ENCODE measurements at places on chromosomes 13 and 19.

GRCh38 chr19:5891938-5892771 is 11.4 kb downstream of the NDUFA11 start:
- DNase-seq = peak; percentile 22

GRCh38 chr13:113664751-113665596 is 2.0 kb upstream of the GRK1 start:
- no peak for DNase-seq

GRCh38 chr13:22077764-22078163 is 406.9 kb downstream of the FGF9 start:
- DNase-seq = no peak

DNA sequence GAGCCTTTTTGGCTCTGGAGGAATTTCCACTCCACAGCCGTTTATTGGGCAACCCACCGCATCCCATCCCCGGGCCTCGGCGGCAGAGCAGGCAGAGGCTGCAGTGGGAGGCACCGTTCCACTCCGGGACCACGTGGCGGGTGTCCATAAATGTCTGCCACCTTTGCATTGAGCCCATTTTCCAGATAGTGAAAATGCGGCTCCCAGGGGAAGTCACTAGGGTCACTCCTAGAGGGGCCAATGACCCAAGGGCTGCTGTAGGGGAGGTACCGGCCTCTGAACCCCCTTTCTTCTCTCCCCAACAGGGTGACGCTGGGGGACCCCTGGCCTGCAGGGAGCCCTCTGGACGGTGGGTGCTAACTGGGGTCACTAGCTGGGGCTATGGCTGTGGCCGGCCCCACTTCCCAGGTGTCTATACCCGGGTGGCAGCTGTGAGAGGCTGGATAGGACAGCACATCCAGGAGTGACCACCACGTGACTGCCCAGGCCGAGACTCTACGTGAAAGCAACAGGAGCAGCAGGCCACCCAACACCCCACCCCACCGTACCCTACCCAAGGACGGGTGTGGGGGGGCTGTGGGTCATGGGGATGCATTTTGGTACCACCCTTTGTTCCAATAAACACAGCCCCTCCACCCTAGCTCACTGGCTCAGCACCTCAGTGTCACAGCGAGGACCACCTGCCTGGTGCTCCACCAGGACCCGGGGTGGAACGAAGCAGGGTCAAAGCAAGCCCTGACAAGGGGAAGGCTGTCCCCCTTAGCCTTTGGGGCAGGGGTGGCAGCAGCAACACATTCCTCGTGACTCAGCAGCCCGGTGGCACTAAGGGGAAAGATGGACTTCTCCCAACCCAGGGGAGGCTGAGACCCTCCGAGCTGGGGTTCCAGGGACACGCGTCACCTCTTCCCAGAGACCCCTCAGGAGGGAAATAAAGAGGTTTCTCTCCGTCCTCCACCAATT is 1.5 kb downstream of the TIMM13 start:
- no peak for DNase-seq

- DNase-seq = no peak
Observed at GRCh38 chr19:4969292-4969771, 419 bp downstream of the KDM4B start.

DNA sequence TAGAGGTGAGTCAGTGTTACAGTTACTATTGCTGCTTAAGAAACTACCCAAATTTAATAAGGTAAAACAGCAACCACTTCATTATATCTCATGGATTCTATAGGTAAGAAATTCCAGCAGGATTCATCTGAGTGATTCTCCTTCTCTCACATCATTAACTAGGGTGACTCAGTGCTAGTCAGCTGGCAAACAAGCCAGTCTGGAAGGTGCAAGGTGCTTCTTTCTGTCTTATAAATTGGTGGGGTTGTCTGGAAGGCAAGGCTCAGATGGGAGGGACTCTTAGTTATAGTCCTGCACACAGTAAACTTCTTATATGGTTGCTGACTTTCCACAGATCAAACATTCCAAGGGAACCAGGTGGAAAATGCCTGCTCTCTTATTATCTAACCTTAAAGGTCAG is 484.5 kb downstream of the GPC5 start:
- peak; percentile 36 for DNase-seq

GRCh38 chr13:23716401-23716800 is 146.2 kb downstream of the TNFRSF19 start:
- no peak for DNase-seq

DNA sequence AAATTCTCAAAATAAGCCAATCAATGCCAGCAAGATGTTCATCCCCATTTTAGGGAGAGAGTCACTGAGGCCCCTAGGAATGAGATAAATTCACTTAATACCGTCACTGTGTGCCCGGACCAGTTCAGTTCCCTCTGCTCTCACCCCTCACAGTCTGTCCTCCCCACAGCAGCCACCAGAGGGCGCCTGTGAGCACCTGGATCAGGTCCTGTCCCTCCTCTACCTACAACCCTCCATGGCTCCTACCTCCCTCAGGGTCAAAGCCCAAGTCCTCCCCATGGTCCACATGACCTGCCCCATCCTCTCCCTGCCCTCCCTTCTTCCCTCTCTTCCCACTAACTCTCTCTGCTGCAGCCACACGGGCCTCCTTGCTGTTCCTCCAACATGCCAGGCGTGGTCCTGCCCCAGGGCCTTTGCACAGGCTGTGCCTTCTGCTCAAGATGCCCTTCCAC is 42.0 kb upstream of the NFIC start:
- no peak for DNase-seq

DNA sequence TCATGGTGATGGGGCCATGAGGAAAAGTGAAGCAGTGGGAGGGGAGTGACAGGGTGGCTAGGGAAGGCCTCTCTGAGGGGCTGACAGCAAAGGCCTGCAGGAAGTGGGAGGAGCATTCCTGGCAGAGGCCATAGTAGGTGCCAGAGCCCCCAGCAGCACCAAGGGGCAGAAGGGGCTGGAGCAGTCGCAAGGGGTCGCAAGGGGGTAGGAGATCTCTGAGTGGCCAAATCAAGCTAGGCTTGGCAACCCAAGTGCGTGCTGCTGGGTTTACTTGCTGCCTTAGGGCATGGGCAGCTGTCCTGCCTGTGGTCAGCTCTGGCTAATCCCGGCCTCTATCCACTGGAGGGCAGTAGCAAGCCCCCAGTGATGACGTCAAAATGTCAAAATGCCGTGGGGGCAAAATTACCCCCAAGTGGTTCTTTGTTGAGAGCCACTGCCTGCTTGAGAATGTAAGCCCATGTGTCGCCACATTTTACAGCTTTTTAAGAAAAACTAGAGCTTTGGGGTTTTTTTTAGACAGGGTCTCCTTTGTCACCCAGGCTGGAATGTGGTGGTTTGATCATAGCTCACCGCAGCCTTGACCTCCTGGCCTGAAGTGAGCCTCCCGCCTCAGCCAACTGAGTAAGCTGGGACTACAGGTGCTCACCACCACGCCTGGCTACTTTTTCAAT is 11.8 kb downstream of the CCDC97 start:
- peak; percentile 28 for DNase-seq

- peak; percentile 19 for DNase-seq
Observed at GRCh38 chr13:44843403-44843802, 145.9 kb downstream of the NUFIP1 start.

- peak; percentile 73 for DNase-seq
Observed at GRCh38 chr13:36418022-36418805, 14.1 kb upstream of the CCNA1 start.

GRCh38 chr19:29268103-29268502 is 55.2 kb upstream of the UQCRFS1 start:
- DNase-seq = no peak

- DNase-seq = no peak
Observed at GRCh38 chr19:50837300-50837699, 3.9 kb upstream of the KLK15 start.

GRCh38 chr19:16168465-16169081 is 4.8 kb downstream of the CIB3 start:
- no peak for DNase-seq

DNA sequence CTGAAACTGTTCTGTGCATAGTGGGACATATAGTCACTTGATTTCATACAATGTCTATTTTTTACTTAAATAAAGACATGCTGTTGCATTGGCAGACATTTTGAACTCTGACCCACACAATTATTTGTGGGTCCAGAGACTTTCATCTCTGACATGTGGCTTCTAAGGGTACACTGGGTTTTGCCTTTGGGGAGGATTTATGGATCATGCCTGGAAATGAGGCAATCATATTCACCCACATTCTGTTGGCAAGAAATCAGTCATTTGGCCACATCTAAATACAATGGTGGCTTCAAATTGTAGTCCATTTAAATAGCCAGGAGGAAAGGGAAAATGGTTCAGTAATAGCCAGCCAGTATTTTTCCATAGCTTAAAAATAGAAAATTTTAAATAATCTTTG is 238.3 kb upstream of the KLF12 start:
- DNase-seq = no peak

GRCh38 chr13:69959046-69959445 is 148.6 kb upstream of the ATXN8OS start:
- DNase-seq = no peak

DNA sequence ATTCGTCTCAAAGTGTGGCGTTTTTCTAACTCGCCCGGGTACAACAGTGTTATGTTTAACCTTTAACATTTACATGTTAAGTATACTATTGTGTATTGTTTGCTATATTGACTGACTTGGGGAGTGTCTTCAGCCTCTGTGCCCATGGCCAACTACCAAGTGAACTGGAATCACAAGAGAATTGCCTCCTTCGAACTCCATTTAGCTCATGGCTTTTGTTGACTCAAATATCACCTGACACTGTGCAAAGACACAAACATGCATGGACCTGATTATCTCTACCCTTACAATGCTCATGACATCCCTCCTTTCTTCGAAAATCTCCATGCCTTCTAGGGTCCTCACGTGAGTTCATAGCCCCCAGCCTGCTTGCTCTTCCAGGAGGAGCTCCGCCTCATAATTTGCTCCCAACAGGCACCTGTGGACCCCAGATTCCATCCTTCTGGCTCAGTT is 704 bp downstream of the ZNF814 start:
- no peak for DNase-seq

- no peak for DNase-seq
Observed at GRCh38 chr13:31919971-31920726, 111.4 kb upstream of the FRY start.

GRCh38 chr13:21730186-21730880 is 59.5 kb downstream of the FGF9 start:
- DNase-seq = no peak

DNA sequence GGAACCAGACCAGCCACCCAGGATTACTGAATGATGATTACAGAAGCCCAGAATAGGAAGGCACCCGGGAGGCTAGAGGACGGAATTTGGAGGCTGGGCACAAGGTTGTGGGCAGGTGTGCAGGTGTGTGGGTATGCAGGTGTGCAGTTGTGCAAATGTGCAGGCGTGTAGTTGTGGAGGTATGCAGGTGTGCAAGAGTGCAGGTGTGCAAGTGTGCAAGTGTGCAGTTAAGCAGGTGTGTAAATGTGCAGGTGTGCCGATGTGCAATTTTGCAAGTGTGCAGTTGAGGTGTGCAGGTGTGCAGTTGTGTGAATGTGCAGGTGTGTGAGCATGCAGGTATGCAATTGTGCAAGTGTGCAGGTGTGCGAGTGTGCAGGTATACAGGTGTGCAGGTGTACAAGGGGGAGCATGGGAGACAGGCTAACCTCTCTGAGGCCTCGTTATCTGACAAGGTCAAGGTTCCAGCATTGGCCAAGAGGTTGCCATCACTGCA is 131.8 kb downstream of the KCTD15 start:
- DNase-seq = no peak

DNA sequence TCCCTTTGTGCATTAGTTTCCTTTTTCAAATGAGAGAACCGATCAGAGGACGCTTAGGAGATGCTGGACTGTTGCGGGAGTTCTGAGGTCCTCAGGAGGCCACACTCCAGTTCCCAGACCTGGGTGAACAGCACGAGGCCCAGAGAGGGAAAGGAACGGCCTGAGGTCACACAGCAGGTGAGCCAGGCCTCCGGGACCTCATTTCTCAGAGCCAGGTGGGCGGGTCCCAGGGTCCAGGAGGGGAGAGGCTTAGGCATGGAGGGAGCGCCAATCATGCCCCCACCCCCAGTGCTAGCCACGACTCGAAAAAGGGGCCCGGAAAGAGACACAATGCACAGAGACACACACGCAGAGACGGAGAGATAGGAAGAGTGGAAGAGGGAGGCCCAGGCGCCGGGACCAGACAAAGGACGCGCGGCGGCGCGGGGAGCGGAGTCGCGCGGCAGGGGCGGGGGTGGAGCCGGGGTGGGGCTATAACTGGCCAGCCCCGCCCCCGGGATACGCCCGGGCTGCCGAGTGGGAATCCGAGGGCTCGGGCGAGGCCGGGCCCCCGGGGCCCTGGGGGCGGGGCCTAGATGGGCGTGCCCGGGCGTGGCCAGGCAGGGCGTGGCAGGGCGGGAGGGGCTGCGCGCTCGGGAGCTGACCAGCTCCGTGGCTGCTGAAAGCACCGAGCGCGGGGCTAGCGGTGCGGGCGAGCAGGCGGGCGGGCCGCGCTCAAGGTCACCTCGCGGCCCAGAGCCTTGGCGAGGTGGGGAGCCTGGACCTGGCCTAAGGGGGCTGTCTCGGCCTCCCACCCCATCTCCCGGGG is 1.6 kb downstream of the ELAVL3 start:
- no peak for DNase-seq

DNA sequence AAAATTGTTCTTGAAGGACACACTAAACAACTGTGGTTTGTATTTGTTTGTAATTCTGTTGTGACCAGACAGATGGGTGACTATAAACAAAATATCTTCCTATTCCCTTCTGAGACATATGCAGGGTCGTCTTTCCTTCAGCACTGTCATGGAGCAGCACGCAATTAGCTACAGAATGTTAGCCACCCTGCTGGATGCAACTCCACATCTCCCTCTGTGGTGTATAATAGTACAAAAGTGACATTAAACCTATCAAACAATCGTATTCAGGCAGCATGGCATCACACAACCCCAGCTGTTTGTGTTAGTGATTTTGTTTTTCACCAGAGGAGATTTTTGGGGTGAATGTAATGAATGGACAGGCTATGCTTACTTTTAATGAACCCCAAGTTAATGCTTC is 146.2 kb downstream of the GPC6 start:
- no peak for DNase-seq

GRCh38 chr19:15244106-15244803 is 12.0 kb upstream of the EPHX3 start:
- DNase-seq = no peak

DNA sequence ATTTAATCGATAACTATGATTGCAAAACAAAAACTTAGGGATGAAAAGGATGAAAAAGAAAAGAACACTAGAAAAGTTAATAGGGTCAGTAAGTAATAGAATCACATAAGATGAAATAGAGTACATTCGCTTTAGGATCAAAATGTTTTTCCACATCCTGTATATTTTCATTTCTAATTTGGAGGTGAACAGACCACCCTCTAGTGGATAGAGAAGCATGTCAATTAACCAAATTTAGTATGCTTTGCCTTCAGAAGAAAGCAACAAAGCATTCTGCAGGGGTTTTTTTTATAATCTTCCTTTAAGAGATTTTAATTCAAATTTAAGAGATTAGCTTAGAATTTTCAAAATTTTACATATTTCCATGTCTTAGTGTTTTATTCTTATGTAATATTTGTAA is 611.0 kb upstream of the SGCG start:
- no peak for DNase-seq
